ENCODE measurements at places on chromosomes 3 and 15.

- no peak for DNase-seq
Observed at GRCh38 chr15:83208367-83208661, 691 bp upstream of the HDGFL3 start.

DNA sequence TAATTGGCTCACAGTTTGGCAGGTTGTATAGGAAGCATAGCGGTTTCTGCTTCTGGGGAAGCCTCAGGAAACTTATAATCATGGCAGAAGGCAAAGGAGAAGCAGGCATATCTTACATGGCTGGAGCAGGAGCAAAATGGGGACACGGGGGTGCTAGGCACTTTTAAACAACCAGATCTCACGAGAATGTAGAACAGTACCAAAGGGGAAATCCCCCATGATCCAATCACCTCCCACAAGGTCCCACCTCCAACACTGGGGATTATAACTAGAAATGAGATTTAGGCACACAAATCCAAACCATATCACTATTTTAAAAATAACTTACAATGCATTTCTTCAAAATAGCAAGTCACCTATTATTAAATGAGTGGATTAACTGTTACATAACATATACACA, 47.1 kb upstream of the ANKRD28 start:
- no peak for DNase-seq

- no peak for DNase-seq
Observed at GRCh38 chr15:51067510-51067909, 27.2 kb downstream of the TNFAIP8L3 start.

GRCh38 chr3:42711491-42712343, 9.1 kb upstream of the HHATL start:
- no peak for DNase-seq

- DNase-seq, result no peak
Observed at GRCh38 chr3:178131801-178132200, 404.4 kb upstream of the KCNMB2 start.

DNA sequence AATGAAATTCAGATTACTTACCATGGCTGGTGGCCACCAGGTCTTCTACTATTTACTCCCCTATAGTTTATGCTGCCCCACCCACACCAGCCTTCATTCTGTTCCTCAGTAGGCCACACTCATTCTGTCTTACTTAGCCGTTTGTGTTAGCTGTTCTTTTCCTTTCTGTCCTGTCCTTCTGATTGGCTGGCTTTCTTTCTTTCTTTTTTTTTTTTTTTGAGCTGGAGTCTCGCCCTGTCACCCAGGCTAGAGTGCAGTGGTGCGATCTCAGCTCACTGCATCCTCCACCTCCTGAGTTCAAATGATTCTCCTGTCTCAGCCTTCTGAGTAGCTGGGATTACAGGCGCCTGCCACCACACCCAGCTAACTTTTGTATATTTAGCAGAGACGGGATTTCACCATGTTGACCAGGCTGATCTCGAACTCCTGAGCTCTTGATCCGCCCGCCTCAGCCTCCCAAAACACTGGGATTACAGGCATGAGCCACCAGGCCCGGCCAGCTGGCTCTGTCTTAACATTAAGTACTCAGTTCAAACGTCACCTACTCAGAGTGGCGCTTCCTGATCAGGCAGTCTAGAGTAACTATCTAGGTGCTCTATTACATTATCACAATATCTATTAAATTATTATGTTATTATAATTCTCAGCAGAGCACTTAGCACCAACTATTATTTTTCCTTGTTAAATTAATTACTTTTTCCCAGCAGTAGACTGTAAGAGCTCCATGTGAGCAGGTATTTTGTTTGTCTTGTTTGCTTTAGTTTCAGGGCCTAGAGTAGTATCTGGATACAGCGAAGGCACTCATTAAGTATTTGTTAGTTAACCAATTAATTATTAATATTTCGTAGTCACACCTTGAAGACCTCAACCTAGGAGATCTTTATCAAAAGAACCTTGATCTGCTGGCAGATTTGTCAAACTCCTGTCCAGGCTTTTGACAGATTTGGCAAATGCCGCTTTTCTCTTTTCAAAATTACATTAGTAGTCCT, 6.4 kb downstream of the CMSS1 start:
- no peak for DNase-seq

- no peak for DNase-seq
Observed at GRCh38 chr3:81005992-81006391, 755.5 kb downstream of the GBE1 start.

DNA sequence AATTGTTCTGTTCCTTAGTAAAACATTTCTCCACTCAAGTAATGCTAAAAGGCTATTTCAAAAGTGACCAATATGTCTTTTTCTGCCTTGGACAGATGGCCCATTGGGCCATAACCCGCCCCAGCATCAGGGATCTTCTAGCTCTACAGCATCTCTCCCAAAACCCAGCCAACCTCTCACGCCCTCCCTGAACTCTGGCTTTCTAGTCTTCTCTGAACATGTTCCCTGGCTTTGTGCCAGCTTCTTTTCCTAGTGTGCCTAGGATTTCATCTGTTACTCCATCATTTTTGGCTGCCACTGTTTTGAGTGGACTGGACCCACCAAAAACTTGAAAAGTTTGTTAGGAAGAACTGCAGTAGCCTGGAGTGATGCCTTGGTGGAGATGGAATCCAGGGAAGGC, 30.7 kb downstream of the TRPM1 start:
- no peak for DNase-seq

Measured in activated naive CD4-positive, alpha-beta T cell treated with anti-CD3 and anti-CD28 coated beads, Interleukin-2, amount 50 U/mL, for 72 hours (primary cell).